Fibroblast of the aortic adventitia (primary cell): ENCODE measurements at places on chromosomes 1 and 21. TPM values are rescaled to one million over a fixed set of nuclear protein-coding genes. Genes with fewer than 3 reads are reported as not detected.

Gene CASZ1
- 0.09 TPM in 1 of 2 replicates, not detected in the other for total RNA-seq

DNA sequence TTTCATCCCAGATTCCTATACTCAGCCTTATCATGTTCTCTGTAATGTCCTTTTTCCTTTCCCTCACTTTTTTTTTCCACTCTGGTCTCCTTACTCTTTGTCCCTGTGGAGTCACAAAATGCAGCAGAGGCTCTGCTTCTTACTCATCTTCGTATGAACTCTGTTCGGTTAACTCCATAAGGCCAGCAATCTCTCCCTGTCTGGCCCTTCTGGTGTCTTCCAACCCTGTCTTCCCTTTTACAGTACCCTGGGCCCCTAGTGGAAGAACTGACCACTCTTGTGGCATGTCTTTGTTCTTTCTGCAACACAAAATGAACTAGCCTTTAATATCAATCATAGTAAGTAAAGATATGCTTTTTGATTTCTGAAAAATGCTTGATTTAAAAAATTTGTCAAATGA is 7.1 kb downstream of the CD101 start:
- DNase-seq = no peak

DNA sequence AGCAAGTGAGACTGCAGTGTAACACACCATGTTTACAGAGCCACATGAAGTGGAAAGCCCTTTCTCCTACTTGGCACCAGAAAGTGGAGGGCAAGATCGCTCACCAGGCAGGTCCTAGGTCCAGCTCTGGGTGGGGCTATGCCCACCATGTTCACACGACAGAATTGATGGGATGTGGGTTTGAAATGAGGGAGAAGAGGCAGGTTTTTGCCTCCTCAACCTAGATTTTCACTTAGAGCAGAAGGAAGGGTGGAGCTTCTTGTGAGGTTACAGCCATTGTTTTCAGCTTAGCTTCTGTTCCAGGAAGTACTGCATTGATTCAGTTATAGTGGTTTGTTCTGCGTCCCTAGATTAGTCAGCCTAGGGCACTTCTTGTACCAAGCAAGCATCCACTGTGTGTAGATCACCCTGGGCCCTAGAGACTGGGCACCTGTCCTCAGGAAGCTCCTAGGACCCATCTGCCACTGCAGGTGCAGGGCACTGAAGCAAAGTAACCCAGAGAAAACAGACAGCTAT is 2.3 kb downstream of the CD53 start:
- DNase-seq = no peak

Gene MUTYH
- total RNA-seq = 7.7 and 16.8 TPM in 2 replicates

DNA sequence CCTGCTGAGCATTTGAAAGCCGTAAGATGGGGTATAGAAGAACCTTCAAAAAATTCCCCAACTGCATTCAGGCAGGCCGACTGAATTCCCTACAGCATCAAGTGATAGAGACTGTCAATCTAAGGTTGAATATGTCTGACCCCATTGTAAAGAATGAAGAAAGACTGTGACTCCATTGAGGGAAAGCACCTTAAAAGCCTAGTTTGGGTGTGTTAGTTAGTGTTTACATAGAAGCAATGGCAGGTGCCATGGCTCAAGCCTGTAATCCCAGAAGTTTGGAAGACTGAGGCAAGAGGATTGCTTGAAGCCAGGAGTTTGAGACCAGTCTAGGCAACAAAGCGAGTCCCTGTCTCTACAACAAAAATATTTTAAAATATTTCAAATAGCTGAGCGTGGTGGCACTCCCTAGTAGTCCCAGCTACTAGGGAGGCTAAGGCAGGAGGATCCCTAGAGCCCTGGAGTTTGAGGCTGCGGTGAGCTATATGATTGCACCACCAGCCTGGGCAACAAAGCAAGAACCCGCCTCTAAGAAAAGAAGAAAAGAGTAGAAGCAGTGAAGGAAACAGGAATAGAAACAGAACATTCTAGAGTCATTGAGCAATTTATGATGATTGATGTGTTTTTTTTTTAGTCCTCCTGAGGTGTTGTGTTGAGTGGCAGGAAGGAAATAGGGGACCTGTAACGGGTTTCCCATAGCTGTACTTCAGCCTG is 15.4 kb downstream of the POLR3GL start:
- peak; percentile 55 for DNase-seq

DNA sequence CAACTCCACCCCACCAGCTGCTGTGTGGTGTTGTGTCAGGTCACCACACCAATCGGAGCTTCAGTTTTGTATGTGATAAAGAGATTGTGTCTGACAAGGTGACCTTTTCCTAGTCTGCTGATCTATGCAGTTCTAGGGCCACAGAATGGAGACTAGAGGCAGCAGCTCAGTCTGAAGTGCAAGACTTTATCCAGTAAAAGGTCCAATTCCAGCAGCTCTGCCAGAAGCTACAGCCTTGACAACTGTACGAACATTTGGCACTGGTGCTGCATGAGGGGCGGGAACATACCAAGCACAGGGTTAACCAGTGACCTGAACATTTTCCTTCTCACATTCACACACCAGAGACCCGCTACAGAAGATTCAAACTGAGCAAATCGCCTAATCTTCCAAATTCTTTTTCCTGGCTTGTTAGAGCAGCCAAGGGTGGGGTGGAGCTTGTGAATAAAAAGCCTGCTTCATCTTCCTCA is 9.3 kb downstream of the FMO1 start:
- DNase-seq = peak; percentile 22

- DNase-seq = no peak
Measured at GRCh38 chr1:216193839-216194443, 229.3 kb downstream of the USH2A start.

Gene NTRK1
- total RNA-seq = 0.09 TPM in 1 of 2 replicates, not detected in the other

GRCh38 chr1:8004803-8005573 is 21.1 kb downstream of the ERRFI1 start:
- peak; percentile 100 for DNase-seq

DNA sequence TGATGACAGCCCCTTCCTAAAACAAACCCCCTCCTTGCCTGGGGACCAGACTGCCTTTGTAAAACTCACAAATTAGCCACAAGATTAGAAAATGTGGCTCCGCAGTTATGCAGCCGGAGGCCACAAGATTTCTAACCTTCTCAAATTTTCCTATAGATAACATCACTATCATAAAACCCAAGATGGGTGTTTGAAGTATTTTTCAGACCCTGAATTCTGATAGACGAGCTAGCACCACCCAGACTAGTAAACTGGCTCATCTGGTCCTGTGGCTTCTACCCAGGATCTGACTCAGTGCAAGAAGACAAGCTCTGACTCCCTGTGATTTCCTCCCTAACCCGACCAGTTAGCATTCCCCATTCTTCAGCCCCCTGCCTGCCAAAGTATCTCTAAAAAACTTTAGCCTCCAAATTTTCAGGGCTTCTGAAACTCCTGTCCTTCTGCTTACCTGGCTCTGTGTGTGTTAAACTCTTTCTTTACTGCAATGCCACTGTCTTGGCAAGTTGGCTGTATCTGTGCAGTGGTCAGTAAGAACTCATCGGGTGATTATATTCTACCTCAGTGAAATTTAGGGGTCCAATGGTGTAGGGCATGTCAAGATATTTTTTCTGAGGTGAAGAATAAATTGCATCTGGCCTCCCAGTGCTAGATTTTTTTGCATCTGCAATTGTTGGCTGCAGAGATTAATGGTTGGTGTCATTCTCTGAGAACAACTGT is 102.1 kb downstream of the S1PR1 start:
- DNase-seq = peak; percentile 3

GRCh38 chr1:20836230-20836629 is 49.1 kb upstream of the HP1BP3 start:
- DNase-seq = no peak

DNA sequence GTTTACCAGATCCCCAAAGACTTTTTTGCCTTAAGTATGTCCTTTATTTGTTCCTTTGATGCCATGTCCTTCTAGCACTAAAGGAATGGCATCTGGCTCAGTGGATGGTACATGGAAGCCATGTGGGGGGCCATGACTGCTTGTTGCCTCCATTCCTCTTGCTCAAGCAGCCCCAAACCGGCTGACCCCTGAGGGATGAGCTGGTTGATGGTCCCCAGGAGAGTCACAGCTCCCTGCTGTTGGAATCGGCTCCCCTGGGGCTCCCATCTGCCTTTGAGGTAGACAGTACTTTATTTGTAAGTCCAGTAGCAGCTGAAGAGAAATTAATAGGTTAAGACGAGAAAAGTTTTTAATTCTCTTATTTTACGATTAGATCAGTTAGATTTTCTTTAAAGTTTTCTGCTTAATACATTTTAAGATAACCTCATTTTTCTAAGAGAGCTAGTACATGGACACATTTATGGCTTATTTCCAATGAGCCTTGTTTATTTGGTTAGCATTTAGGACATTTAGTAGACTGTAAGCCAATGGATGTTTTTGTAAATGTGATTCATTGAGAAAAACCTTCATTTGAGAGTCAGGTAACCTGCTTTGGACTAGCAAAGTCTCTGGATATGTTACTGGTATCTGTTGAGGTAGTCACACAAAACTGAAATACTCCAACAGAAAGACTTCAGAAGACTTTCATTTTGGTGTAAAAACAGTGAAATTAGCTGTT is 88.2 kb downstream of the CAMTA1 start:
- DNase-seq = peak; percentile 35

- DNase-seq = no peak
Measured at GRCh38 chr1:160718210-160718609, 6.6 kb upstream of the CD48 start.

Gene ZNF695
- total RNA-seq = 0.82 and 1.4 TPM in 2 replicates

GRCh38 chr1:156149374-156150332 is 3.7 kb upstream of the SEMA4A start:
- DNase-seq = no peak

DNA sequence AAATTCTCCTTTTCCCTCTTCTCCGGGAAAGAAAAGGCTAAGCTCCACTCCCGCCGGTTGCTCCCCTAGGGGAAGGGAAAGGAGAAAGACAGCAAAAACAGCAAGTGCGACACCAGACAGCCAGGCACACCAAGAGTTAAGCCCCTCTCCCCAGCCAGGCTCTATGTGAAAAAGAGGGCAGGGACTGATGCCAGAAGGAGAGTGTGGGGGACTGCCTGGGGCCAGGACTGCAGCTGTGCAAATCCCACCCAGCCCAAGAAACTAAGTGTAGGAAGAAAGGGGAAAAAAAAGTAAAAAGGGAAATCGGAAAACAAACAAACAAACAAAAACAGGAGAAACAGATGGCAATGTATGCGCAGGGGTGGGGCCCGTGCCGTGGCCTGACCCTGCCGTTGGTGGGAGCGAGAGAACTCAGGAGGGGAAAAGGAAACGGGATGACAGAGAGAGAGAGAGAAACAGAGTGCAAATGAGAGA is 27.7 kb upstream of the FMO1 start:
- DNase-seq = peak; percentile 22

- no peak for DNase-seq
Measured at GRCh38 chr1:221719987-221720386, 21.9 kb downstream of the DUSP10 start.

DNA sequence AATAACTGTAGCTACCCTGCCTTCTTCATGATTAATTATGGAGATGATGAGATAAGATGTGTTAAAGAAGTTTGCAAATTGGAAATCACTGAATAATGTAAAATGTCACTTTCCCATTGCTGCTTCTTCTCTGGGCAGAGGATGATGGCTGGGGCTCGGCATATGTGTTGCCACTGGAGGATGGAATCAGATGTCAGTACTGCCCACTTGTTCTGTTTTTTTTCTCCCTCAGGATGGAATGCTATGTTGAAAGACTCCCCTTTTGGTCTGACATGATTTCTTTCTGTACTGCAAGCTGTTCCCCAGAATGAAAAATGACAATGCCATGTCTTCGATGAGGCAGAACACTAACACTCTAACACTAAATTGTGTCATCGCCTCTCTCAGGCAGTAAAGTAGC is 373.9 kb upstream of the SPAG17 start:
- no peak for DNase-seq

DNA sequence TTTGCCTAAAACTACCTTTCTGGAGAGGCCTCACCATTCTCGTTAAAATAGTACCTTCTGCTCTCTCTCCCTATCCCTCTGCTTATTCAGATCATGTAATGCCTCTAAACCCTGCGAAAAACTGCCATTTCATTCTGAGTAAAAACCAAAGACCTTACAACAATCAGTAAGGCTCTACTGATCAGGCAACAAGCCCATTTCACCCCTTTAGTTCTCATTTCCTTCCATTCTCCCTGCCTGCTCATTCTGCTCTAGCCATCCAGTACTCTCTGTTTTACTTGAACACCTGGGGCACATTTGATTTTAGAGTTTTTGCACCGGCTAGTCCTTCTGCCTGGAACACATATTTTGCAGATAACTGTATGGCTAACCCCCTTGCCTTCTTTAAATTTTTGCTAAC is 187.8 kb downstream of the COQ8A start:
- DNase-seq = no peak

- DNase-seq = peak; percentile 67
Measured at GRCh38 chr21:35925497-35925896, 134.8 kb downstream of the SETD4 start.

Gene FAM163A
- not detected in 2 replicates for total RNA-seq

DNA sequence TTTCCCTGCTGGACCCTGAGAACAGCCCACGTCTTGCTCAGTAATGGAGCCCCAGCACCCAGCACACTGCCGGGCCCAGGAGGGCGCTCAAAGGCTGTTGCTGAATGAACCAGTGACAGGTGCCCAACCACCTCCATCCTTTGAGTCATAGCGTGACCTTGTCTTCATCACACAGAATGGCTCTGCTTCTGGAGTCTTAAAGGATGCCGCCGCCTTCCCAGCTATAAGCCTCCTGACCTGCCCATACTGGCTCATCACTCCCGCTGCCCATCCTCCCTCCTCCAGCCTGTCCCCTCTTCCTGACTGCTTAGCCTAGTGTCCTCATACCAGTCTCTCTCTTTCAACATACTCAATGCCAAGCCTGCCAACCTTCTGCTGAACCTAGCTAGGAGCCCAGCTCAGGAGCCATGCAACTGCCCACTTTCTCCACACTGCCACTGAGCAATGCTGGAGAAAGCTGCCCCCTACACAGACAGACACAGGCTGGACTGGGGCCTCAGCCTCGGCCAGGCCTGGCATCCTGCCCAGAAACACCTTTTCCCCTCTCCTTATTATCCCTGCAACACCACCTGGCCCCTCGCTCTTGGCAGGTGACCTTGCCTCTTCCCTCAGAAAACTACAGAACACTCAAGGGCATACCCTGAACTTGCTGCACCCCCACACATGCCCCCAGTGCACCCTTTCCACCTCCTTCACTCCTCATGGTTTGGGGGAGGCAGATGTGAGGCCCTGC is 14.1 kb downstream of the TTC39A start:
- DNase-seq = no peak

Gene B3GALT5
- 0.18 TPM in 1 of 2 replicates, not detected in the other for total RNA-seq

Gene TIAM1
- total RNA-seq = 7.8 and 15.1 TPM in 2 replicates

GRCh38 chr21:43881935-43882334 is 16.9 kb downstream of the AGPAT3 start:
- no peak for DNase-seq
